ENCODE measurements at places on chromosomes 11 and 22.

DNA sequence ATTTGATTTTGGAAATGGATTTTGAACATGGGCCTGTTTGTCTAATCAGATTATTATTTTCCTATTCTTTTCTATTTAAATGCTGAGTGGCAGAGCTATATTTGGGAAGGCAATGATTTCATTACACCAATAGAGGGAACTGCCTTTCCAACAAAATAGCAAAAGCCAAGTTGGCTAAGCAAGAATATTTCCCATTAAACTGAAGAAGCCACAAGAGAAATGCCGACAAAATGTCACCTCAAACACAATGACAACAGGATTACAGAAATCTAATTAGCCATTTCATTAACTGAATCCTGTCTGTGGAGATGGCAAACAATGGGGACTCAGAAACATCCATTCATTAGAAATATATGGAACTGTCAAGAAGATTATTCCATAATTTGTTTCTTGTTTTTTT is 1593.1 kb upstream of the RAG2 start:
- DNase-seq = no peak

DNA sequence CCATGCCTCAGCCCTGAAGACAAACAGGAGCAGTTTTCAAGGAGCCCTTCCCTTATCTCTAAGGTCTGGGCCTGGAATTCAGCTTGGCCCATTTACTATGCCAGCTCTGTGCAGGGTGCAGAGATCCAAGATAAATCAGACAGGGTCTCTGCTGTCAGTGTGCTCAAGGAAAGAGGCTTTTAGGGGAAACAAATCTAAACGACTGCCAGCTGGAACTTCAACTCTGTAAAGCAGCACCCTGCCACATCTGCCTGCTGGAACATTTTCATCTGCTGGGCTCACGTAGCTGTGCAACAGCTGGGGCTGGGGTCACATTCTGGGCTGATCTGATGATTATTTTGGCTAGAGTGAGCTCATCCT is 19.8 kb upstream of the EHF start:
- no peak for DNase-seq

GRCh38 chr22:17746916-17747315 is 27.4 kb downstream of the BID start:
- no peak for DNase-seq

DNA sequence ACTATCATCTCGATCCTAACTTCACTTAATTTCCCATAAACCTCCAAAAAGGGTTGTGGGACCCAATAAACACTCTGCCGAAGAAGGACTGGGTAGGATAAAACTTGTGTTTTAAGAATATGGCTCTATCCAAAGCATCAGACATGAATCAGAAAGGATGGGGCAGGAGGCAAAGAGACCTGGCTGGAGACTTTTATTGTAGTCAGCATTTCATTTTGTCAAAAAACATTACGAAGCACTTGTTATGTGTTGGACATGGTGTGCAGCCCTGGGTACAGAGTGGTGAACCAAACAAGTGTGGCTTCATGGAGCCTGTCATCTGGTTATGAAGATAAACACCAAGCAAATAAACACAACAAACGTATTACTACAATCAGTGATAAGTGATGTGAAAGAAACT is 17.3 kb downstream of the IL10RA start:
- no peak for DNase-seq

DNA sequence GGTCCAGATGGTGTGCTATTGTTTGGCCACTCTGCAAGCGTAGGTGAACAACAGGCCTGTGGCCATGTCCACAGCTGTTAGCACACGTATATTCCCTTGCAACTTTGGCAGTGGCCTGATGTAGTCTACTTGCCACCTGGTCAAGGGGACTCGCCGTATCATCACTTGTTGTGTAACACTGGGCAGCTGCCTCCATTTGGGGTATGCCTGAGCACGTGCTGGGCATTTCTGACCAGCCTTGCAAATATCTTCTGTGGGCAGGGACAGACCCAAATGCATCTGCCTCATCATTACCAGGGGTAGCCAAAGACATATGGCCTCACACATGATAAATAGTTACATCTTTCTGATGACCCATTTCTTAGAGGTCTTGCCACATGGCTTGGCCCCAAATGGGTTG is 434.2 kb downstream of the DYNC2H1 start:
- DNase-seq = no peak

DNA sequence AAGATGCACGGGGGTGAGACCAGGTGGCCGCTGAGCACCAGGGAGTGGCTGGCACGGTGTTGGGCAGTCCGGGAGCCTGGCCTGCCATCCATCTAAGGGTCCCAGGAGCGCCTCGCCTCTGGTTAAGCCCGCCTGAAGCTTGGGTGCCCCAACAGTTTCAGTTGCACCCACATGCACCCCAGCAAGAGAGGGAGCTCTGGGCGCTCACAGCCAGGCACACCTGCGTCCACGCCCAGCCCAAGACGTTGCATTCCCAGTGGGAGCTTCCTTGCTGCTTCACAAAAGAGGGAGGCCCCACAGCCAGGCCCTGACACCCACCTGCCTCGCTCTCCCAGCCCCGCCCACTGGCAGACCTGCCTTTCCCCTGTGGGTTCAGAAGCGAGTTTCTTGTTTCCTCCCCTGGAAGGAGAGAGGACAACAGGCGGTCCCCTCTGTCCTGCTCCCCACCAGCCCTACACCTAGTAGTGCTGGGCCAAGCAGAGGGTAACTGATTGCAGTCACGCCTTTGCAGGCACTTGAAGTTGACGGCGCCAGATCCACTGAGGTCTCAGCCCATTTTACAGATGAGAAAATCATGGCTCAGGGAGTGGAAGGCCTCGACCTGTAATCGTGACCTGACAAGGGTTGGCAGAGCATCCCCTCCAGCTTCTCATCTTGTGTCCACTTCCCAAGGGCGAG is 35.4 kb downstream of the OSBPL5 start:
- DNase-seq = no peak

- DNase-seq = no peak
Observed at GRCh38 chr11:116774661-116775060, 1.9 kb upstream of the BUD13 start.

GRCh38 chr11:93504110-93505095 is 38.8 kb downstream of the SMCO4 start:
- DNase-seq = no peak

- no peak for DNase-seq
Observed at GRCh38 chr11:68186061-68186460, 27.0 kb downstream of the KMT5B start.

DNA sequence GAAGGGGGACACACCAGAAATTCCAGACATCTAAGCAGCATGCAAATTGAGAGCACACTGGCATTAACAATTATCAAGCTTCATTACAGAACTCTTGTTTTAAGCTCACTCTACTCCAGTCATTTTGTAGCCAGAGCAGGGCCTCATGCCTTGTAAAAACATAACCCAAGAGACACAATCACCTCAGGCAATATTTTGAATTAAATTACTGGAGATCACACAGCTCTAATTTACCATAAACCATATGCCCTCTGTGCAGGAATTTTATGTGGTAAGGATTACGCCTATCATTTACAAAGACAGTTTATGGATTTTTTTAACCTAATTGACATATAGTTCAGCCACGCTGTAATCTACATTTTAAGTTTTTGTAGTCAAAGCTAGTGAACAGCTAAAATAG is 414.1 kb upstream of the DDI1 start:
- no peak for DNase-seq

DNA sequence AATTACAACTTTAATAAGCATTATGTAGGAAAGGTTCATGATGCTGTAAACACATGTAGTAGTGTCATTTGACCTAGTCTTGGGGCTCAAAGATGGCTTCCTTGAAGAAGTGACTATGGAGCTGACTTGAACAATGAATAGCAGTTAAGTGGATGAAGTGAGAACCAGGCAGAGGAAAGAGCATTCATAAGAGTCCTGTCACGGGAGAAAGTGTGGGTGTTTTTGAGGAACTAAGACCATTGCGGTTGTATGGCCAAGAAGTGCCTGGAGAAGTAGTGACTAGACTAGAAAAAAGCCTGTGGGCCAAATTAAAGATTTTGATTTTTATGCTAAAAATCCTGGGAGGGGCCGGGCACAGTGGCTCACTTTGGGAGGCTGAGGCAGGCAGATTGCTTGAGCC is 7.2 kb upstream of the IL18BP start:
- DNase-seq = no peak

DNA sequence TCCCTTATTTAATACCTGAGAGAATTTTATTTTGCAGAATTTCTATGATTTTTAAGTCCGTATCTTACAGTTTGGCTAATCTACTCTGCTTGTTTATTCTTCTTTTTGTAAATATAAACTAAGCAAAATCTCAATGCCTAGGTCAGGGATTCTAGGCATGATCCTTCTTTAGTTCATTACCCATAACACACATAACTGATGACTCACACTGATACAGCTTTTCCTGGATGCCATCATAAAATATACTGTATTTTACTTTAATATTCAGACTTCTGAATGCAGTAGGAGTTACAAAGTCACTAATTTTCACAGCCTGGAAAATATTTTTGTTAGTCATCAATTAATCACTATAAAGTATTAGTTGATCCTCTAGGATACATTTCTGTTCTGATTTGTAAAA is 898.2 kb upstream of the RAG2 start:
- no peak for DNase-seq

- no peak for DNase-seq
Observed at GRCh38 chr22:45887202-45888131, 89.5 kb downstream of the WNT7B start.

DNA sequence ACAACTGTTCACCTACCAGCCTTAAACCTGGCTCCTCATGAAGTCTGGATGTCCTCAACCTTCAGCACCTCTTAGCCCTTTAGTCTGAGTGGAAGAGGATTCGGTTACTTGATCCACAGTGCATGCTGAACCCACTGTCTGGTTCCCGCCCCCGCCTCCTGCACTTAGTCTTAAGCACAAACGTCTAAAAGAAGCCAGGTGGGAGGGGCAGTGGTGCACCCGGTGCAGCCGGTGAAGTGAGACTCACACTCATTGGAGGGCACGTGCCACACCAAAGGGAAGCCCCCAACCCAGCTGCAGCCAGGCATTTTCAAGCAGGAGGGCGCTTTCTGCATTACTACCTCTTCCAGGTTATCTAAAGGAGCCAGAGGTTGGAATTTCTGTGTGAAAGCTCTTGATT is 146.8 kb downstream of the COMMD9 start:
- no peak for DNase-seq

- no peak for DNase-seq
Observed at GRCh38 chr11:134882141-134882540, 470.1 kb upstream of the B3GAT1 start.

DNA sequence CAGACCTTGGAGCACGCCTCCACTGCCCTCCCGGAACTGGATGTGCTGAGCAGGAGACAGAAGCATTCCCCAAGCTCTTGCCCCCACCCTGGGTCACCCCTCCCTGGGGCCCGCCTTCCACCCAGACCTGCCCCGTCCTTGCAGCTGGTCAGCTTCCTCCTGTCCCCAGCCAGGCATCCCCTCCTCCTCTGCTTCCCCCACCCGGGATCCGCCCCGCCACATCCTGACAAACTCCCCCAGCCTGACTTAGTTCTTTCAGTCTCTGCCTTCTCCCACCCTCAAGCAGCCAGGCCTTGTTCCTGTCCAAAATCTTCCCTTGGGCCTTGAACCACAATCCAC is 1.1 kb upstream of the PLXNB2 start:
- DNase-seq = no peak

- no peak for DNase-seq
Observed at GRCh38 chr11:18844753-18845367, 53.3 kb upstream of the PTPN5 start.

GRCh38 chr11:125951731-125952130 is 5.9 kb downstream of the VSIG10L2 start:
- no peak for DNase-seq

DNA sequence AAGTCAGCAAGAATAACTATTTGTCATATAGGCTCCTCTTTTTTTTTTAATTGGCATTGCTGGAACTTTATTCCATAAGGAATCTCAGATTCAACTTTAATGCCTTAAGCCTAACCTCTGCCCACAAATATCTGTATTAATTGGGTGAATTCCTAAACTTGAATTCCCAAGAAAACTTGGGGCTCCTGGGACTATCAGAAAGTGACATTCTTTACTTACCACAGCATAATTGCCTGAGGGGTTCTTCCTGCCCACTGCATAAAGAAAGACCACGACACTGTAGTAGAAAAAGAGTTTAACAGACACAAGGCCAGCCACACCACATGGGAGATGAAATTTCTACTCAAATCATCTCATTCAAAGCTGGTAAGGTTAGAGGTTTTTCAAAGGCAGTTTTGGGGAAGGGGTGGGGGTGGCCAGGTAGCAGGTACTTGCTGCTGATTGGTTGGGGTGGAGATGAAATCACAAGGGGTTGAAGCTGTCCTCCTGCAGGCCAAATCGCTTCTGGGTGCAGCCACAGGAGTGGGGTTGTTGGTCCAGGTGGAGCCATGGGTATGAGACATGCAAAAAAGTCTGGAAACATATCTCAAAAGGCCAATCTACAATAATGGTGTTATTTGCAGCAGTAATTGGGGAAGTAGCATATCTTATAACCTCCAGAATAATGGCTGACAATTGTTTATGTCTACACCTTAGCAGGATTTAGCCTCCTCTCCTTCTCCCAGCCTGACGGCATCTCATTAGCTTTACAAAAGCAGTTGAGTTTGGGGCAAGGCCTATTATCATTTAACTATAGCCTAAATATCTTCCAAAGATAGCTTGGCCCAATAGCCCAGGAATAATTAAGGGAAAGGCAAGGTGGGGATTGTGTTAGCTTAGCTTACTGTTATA is 4.8 kb upstream of the NLRP10 start:
- DNase-seq = no peak

DNA sequence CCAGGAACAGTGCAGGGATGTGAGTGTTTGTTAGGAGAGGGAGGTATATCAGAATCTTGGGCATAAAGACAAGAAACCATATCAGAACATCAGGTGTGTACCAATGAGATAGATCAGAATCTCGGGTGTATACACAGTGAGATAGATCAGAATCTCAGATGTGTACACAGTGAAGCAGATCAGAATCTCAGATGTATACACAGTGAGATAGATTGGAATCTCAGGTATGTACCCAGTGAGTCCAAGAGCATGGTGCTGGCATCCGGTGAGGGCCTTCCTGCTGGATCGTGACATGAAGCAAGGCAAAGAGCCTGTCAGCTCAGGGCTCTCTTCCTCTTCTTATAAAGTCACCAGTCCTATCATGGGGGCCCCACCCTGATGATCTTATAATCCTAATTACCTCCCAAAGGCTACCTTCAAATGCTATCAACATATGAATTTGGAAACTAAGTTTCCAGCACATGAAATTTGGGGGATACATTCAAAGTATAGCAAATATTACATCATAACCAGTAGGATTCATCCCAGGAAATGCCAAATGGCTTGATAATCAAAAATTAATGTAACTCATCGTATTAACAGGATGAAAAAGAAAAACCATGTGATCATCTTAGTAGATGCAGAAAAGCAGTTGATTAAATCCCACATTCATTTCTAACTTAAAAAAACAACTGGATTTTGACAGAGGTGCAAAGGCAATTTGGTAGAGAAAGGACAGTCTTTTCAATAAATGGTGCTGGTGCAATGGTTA is 28.6 kb downstream of the PPARA start:
- DNase-seq = no peak

- no peak for DNase-seq
Observed at GRCh38 chr22:48236261-48236660, 1473.8 kb downstream of the TBC1D22A start.

DNA sequence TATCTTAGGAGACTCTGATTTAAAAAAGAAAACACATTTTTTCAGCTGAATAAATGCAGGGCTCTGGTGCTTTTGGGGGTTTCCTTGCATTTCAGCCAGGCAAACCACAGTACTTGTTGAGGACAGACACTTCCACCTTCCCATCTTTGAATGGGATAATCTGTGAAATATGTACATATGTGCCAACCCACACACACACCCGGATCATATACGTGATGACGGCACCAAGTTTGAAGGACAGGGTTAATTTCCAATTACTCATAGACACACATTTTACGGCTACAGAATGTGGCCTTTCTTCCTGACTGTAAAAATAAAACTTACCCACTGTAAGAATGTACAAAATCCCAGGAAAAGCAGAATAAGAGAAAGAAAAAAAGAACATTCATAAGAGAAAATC is 104.4 kb downstream of the MPPED2 start:
- no peak for DNase-seq
